DND-41 (cell line): ENCODE measurements at places on chromosomes 16 and 17.

DNA sequence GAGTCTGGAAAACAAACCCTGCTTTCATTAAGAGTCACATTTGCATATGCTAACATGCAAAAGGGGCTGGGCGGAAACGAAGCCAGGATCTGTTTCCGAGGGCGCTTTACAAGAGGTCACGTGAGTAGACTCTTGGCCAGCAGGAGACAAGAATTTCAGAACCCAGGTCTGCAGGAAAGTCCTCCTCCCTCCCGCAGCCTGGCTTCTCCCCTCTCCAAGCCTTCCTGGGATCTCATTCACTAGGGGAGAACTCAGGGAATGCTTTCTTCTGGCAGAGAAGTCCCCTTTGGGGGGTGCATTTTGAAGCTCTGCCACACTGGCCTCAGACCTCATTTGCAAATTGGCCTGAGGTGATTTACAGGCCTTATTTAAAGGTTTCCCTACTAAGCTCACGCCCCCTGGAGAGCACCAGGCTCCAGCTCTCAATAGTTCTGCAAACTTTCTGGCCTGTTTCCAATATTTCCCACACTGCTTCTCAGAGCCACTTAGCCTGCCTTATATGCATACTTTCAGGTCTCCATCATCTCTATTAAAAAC lies 57.2 kb upstream of the CACNG5 start:
- H3K27me3 ChIP-seq = no peaks in the 10 kb centered on the region
- H3K27ac ChIP-seq = no peak overlapping the region
- no peak for DNase-seq
- H3K4me3 ChIP-seq = no peak overlapping the region
- no peaks in the 10 kb centered on the region for H3K4me1 ChIP-seq

- no peak overlapping the region for H3K27ac ChIP-seq
- DNase-seq = peak; percentile 49
- no peaks in the 10 kb centered on the region for H3K4me1 ChIP-seq
- H3K27me3 ChIP-seq = no peaks in the 10 kb centered on the region
- no peaks in the 10 kb centered on the region for H3K36me3 ChIP-seq
Measured at GRCh38 chr17:72118335-72119076, 2.3 kb upstream of the SOX9 start.

GRCh38 chr16:78647019-78647418 lies 547.6 kb downstream of the WWOX start:
- no peaks in the 10 kb centered on the region for H3K4me1 ChIP-seq
- DNase-seq = no peak
- H3K36me3 ChIP-seq = no peaks in the 10 kb centered on the region
- no peak overlapping the region for H3K27ac ChIP-seq
- no peak overlapping the region for H3K4me3 ChIP-seq

- DNase-seq = no peak
- H3K27ac ChIP-seq = no peak overlapping the region
- no peaks in the 10 kb centered on the region for H3K27me3 ChIP-seq
- peaks cover 91% of the 10 kb centered on the region for H3K36me3 ChIP-seq
- no peaks in the 10 kb centered on the region for H3K4me1 ChIP-seq
Measured at GRCh38 chr17:35488991-35489390, 40.4 kb upstream of the SLFN13 start.

- DNase-seq = no peak
- no peak overlapping the region for H3K27ac ChIP-seq
- no peaks in the 10 kb centered on the region for H3K36me3 ChIP-seq
Measured at GRCh38 chr16:13915033-13915635, 4.8 kb upstream of the ERCC4 start.
